ENCODE measurements at places on chromosomes 12 and 14.

DNA sequence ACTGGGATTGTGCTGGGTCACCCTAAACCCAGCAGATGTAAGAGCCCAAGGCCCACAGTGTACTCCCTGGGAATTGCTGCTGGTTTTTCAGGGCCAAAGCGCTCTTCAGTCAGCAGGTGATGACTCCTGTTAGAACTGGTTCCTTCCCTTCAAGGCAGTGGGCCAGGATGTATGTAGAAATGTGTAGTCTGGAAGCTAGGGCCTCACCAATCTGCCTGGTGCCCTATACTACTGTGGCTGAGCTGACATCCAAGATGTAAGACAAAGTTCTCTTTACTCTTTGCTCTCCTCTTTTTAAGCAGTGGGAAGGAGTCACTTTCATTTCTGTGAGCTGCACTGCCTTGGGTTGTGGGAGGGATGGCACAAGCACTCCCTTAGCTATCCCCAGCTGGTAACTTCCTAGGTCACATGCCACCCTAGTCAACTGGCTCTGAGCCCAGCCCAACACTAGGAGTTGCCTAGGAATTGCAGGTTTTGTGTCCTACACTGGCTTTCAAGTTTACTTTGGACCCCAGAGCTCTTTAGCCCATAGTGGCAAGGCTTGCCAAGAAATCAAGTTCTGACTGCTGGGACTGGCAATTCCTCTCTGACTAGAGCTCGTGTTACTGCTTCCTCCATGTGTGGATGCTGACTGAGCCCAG is 249.2 kb downstream of the C12orf50 start:
- no peak for DNase-seq

- DNase-seq: no peak
These were observed 113.2 kb downstream of the TRMT5 start for GRCh38 chr14:60867503-60868172.

GRCh38 chr12:59587710-59588109 is 8.1 kb upstream of the SLC16A7 start:
- no peak for DNase-seq

- DNase-seq: peak; percentile 55
These were observed 3.3 kb upstream of the ASCL1 start for GRCh38 chr12:102954134-102954533.

- DNase-seq: no peak
These were observed 52.9 kb upstream of the BCL2L14 start for GRCh38 chr12:12017798-12018197.

DNA sequence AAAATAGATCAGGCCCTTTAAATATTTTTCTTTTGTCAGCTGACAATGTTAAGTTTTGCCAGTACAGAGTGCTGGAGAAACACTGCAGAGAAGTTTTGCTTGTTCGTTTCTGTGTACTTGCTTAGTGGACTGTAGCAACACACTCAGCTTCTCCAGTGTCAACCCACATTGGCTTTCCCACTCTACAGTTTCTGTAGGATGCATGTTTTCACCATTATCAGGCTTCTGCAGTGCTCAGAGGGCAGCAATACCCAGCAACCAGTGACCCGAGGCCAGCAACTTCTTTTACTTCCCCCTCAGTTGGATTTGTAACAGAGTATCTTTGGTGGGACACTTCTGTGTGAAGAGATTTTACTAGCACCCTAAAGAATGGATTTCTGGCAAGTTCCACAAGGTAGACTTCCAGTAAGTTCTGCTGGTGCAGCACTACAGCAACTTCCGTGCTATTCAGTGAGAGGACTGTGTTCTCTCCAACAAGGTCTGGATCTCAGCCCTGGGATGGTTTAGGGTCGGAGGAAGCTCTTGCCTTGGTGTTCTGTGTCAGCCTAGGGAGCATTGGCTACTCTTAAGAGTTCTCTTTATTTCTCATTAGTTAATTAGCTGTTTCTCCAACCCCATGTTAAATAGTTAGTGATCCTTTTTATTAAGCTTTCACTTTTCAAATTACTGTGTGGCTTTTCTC is 70.4 kb downstream of the FUT8 start:
- DNase-seq: no peak

Measured in activated naive CD4-positive, alpha-beta T cell treated with anti-CD3 and anti-CD28 coated beads for 36 hours (primary cell).